ENCODE measurements at places on chromosomes 5 and 9. TPM values are rescaled to one million over a fixed set of nuclear protein-coding genes. Genes with fewer than 3 reads are reported as not detected.

Gene BAAT
- total RNA-seq, result 0.08 TPM

Gene SPARC
- 2,270 TPM for total RNA-seq

Gene CRHBP
- 0.53 TPM for total RNA-seq

Gene PTGES
- 20.8 TPM for total RNA-seq

Gene PCDHGB2
- total RNA-seq, result 1.9 TPM

Gene OSMR
- 13.5 TPM for total RNA-seq

Gene SPATA6L
- total RNA-seq, result 2.3 TPM

Gene ERBIN
- total RNA-seq, result 86.6 TPM

Gene KCNN2
- not detected for total RNA-seq

Gene MYMK
- total RNA-seq, result not detected

Gene FCN1
- total RNA-seq, result not detected

Gene NR4A3
- total RNA-seq, result 1.9 TPM

Gene N4BP3
- total RNA-seq, result 0.03 TPM

Gene MEGF10
- total RNA-seq, result 0.91 TPM

Gene SPINK4
- total RNA-seq, result not detected

Gene GPX3
- total RNA-seq, result 5.0 TPM

Gene GRIN1
- not detected for total RNA-seq

Gene ENG
- total RNA-seq, result 14.7 TPM

Gene EPB41L4B
- 0.45 TPM for total RNA-seq

Gene GPX8
- total RNA-seq, result 39.3 TPM

Gene SOHLH1
- total RNA-seq, result not detected

Gene GFI1B
- total RNA-seq, result not detected

Gene ANAPC2
- 26.1 TPM for total RNA-seq

Gene ICE1
- 29.3 TPM for total RNA-seq
